ENCODE measurements at places on chromosomes 12 and 14.
A peak's percentile ranks its signal among the peaks of the same experiment; 100 is the strongest.

DNA sequence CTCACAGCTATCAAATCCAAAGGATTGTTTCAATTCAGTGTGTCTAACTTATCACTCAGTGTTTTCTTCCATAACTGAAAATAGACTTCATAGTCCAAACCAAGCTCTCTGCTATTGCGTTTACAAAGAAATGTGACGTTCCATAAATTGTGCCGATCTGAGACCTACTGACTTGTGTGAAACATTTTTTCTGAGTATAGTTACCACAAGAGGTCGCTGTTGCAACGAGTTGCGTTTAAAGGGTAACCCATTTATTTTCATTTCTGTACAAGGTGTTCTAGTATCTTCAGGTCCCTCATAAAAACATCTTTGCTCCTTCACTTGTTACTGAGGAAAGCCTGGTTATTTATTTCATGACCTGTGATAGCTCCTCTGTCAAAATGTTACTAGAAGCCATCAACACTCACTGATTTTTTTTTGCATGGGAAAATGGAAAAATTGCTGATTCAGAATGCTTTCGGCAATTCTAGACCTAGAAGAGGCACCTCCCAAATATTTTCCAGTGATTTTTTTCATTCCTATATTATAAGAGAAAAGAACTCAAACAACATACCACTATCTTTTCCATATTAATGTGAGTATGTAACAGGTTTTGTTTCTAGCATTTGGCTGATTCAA lies 60.9 kb upstream of the OR4E1 start:
- peak; percentile 2 for DNase-seq

DNA sequence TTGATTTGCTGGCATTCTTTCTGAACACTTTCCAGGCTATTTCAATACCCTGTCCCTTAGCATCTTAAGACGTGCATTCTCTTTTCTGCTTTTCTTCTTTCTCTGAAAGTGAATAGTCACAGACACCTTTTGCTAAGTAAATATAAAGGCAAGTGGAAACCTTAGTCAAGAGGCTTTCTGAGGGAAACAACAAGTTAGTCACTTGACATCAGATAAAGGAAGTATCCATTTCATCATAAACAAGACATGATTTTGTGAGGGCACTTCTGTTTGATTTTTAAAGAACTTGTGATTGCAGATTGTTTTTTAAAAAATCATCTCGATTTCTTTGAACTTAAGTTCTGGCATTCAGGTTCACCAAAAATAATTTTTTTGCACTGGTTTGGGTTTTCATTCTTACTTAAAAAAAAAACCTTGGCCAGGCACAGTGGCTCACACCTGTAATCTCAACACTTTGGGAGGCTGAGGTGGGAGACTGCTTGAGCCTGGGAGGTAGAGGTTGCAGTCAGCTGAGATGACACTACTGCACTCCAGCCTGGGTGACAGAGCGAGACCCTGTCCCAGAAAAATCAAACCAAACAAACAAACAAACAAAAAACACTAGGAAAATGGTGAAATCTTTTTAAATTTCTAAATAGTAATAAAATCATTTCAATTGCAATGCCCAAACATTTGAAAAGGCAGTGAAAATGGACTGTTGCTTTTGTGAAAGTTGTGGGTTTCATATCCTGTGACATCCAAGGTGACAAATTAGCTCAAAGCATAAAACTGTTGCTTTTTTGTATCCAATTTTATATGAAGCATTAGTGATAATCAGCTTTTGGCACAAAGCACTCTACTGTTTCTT lies 8.3 kb upstream of the KLHL42 start:
- DNase-seq, result no peak

DNA sequence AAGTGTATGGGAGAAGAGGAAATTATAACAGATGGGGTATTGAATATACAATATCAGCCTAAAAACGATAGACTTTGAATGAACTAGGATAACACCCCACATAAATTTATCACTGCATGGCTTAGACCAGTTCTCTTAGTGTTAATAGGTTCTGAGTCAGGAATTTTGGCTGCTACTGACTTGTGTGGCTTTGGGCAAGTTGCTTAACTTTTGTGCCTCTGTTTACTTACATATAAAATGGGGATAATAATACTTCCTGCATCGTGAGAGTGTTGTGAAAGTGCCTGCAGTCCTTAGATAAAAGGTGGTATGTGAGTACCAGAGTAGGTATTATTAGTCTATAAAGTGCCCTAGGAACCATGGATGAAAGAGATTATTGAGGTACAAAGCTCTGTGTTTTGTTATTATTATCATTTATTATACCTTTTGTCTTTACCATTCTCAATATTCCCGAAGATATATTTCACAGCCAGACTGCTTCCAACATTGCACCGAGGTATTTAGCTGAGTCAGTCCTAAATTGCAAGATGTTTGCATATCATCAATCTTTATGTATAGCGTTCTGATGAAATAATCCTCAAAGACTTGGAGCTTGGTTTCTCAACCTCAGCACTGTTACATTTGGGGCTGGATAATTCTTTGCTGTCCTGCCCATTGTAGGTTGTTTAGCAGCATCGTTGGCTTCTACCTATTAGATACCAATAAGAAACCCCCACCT lies 2.3 kb upstream of the PAWR start:
- DNase-seq, result no peak

- DNase-seq, result no peak
These were observed 351.0 kb downstream of the NAV3 start for GRCh38 chr12:78181544-78182162.

GRCh38 chr12:45363903-45364302 lies 148.0 kb downstream of the ANO6 start:
- no peak for DNase-seq

- DNase-seq, result no peak
These were observed 12.3 kb downstream of the CAPS2 start for GRCh38 chr12:75317784-75318183.

GRCh38 chr12:49518914-49519573 lies 19.8 kb upstream of the KCNH3 start:
- DNase-seq, result no peak

DNA sequence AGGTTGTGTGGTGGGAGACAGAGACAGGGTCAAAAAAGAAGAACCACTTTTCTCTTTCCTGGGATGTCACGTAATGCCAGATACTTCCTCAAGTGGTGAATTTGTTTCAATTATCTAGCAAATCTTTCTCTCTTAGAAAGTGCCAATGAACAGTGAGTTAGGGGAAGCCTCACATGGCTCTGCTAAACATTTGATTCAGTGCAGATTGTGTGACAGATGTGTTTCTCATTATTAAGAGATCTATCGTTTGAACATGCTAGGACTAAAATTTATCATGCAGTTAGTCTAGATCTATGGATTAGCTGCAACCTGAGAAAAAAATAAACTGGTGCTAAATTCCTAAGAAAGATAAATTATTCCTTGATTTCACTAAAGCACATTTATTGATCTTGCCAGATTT lies 247.8 kb downstream of the MDGA2 start:
- DNase-seq, result no peak

- no peak for DNase-seq
These were observed 33.8 kb upstream of the GALNT16 start for GRCh38 chr14:69226178-69226577.

DNA sequence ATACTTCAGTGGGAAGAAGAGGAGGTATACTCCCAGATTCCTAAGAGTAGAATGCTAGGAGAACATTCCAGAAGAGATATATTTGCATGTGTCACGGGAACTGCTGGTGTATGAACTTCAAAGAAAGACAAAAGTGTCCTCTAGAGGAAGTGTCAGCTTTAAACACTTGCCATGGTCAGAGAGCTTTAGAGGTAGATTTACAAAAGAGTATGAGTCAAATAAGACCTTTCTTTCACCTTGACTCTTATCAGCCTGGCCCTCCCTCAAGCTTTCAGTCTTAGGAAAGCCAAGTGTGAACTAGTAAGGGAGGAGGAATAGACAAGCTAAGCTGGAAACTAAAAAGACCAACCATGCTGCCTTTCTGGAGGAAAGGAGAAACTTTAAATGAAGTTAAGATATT lies 34.7 kb downstream of the COX8C start:
- DNase-seq, result no peak

DNA sequence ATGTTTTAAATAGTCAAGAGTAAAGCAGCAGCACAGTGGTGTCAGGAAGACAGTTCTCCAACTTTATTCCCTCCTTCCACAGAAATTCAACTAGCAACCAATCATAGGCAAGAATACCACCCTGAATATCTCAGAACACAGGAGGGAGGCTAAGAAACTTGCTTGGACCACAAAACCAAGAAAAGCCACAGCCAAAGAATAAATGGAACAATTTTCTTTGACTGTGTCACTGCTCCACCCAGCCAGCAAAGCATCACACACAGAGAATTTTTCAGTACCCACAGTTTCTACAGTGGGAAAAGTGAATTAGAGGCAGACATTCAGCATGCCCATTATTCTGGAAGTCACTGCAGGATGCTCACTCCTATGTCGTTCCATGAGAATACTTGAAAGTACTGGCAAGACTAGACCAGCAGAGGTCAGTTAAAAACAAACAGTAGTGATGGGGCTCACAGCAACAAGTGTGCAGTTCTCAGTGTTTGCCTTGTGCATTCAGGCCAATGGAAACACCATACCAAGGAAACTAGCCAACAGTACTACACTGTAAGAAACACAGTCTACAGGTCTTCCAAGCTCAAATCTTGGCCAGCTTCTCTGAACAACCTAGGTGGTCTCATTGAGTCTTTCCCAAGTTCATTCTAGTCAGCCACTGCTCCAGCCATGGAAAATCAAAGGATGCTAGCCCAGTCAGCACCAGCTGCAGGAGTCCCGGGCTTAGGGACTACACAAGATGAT lies 56.8 kb upstream of the FOXG1 start:
- no peak for DNase-seq

- DNase-seq, result no peak
These were observed 4.2 kb upstream of the NGDN start for GRCh38 chr14:23465261-23465660.

- DNase-seq, result no peak
These were observed 10.8 kb downstream of the SNRNP35 start for GRCh38 chr12:123468786-123469185.

- no peak for DNase-seq
These were observed 1077.6 kb downstream of the GALC start for GRCh38 chr14:86915406-86915805.

DNA sequence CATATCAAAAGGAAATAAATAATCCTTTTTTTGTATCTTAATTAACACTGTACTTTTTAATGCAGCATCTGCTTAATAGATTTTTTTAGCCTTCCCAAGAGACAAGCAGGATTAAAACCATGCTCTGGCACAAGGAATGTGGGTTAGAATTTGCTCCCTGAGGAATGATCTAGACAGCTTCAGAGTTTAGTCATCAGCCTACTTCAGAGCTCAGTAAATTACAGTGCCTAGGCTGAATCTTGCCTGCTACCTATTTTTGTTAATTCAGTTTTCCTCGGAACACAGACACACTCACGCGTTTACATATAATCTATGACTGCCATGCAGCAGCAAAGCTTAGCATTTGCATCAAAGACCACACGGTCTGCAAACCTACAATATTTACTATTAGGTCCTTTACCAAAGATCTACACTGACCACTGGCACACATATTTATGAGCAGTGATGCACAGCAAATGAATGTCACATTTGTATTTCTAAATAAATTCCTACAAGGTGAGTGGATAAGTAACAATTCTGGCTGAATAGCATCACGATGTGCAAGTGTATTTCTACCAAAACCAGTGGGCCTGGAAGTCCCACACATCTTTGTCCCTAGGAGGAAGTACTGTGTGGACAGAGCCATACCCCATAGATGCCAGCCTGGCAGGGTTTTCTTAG lies 309.8 kb upstream of the TMEM132C start:
- DNase-seq, result no peak

DNA sequence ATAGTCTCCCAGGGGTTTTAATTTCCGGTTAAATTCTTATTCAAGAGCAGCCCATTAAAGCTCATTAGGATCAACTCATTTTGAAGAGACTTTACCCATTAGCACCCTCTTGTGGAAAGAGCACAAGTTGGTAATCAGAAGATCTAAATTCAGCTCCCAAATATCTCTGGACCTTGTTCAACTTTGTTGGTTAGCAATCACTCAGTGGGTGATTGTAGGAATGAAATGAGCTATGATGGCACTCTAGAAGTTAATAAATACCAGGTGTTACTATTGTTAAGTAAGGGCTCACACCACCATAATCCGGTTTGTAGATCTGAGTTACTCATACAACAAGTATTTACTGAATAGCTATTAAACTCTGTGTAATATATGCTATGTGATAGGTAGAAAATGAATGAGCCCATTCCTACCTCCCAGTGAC lies 42.9 kb downstream of the TRIP11 start:
- DNase-seq, result no peak

DNA sequence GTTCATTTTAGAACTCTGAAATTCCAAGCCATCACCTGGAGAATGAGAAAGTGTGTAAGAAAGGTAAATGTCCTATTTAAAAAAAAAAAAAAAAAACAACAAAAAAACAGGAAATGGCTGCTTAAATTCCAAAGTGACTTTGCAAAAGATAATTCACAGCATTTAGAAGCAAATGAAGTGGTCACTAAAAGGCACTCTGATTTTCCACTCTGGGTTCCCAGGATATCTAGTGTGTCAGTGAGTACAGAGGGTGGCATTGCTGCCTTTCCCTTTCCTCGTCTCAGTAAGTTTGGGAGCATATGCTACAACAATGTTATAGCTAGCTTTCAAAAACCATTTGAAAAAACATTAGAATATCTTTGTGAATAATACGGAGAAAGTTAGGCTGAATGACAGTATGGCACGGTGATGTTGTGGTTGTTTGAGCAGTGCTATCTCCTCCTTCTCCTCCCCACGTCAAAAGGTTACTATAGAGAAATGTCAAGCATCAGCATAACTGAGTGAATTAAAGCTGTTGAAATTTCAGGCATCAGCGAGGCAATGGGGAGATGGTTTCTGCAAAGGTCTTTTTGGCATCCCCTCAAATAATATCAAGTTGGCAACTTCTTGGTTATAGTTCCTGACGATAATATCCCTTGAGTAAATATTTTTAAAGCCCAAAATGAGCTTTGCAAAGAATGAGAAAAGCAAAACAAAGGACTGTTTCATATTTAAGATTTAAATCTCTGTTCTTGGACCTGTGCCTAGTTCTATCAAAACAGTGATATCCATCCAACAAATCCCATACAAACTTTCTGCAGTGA lies 164.5 kb upstream of the E2F7 start:
- DNase-seq, result peak; percentile 15

- no peak for DNase-seq
These were observed 2.1 kb upstream of the TMEM263 start for GRCh38 chr12:106953352-106954250.
